ENCODE measurements at places on chromosomes 3 and 15.

DNA sequence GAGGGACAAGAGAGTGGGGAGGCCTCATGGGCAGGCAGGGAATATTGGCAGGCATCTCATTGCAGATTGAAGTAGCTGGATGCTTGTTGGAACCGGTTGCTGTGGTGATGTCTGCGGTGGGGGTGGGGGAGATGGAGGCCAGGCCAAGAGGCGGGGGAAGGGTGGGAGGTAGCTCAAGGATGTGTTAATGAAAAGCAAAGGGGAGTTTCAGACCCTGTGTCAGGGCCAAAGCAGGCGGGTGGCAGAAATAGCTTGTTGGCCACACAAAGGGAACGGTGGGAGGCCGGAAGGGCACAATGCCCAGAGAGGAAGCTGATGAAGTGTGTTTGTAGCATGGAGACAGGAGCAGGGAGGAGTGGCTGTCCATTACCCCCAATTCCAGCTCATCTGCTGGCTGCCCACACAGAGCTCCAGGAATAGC lies 28.0 kb downstream of the CCDC33 start:
- DNase-seq: no peak

- no peak for DNase-seq
Measured at GRCh38 chr3:27025718-27026117, 343.5 kb downstream of the NEK10 start.

GRCh38 chr3:70951316-70951715 lies 632.2 kb downstream of the FOXP1 start:
- DNase-seq: no peak

GRCh38 chr3:176906046-176906905 lies 291.0 kb downstream of the TBL1XR1 start:
- DNase-seq: peak; percentile 30

DNA sequence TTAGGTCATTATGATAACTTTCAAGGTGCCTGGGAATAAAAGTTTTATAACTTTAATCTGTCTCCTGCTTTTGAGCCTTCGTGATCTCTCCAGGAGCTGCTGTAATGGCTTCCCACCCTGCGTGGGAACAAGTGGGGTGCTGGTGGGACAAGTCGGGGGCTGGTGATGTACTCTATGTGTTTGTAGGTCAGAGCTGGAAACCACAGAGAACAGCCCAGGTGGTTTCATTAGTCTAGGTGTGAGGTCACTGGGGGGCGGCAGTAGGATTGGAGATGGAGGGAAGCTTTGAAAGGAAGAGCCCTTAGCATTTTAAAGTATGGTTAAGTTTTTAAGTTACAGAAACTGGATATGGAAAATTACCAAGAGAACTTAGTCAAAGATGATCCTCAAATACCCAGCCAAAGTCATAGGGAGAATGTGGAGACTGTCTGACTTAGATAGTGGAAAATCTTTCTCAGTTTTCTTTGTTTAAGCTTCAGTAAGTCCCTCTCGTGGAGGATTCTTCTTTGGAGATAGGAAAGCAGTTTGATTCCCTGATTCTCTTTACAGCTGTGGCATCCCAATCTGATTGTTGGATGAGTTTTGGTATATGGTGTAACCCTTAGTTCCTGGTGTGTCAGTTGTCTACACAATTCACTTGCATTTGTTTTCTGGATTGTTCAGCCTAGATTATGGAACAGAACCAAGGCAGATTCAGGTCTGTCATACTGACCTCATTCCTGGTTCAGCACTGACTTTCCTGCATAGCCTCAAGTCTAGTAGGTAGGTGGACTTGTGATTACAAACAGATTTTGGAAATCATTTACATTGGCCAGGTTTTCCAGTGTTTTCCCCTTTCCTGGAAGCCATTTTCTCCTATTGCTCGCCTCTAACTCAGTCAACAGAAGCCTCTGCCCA lies 115.6 kb downstream of the FNDC3B start:
- DNase-seq: no peak

- DNase-seq: no peak
Measured at GRCh38 chr3:56356808-56357207, 111.5 kb downstream of the ERC2 start.

GRCh38 chr3:9079676-9080075 lies 116.4 kb upstream of the RAD18 start:
- no peak for DNase-seq

- DNase-seq: no peak
Measured at GRCh38 chr15:34185666-34186065, 24.2 kb downstream of the KATNBL1 start.

DNA sequence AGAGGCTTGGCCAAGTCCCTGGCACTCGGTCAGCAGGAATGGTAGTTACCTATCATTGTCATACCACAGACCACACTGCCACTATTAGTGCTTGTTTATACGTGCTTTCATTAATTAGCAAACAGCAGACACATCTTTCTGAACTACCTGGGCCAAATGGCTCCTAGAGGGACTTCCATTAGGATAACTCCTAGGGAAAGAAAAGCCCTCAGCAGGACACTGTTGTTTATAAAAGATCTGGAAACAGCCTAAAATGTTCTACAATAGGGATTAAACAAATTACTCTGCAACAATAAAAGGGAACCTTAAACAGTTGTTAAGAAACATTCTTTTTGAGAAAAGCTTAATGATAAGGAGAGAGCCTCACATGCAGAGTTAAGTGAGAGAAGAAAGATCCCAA lies 38.5 kb downstream of the ARHGEF3 start:
- DNase-seq: no peak

GRCh38 chr3:4856136-4856535 lies 123.1 kb upstream of the BHLHE40 start:
- DNase-seq: no peak

- peak; percentile 44 for DNase-seq
Measured at GRCh38 chr3:11591391-11592282, 52.1 kb downstream of the VGLL4 start.

- DNase-seq: peak; percentile 51
Measured at GRCh38 chr3:192467230-192468140, 259.9 kb downstream of the FGF12 start.

DNA sequence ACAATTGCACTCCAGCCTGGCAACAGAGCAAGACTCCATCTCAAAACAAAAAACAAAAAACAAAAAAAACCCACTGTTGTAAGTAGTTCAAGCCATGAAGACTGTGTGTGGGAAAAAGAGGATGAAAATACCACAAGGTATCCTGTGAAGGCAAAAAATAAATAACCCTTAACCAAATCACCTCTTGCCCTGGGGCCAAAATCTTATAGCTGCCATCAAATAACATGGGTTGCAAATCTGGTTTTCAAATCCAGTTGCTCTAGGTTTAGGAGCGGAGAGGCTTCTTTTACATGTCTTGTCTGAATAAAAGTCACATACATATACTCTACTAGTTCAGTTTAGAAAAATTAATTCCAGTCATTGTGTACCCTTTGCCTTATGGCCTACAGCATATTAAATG lies 87.0 kb upstream of the STT3B start:
- DNase-seq: no peak

DNA sequence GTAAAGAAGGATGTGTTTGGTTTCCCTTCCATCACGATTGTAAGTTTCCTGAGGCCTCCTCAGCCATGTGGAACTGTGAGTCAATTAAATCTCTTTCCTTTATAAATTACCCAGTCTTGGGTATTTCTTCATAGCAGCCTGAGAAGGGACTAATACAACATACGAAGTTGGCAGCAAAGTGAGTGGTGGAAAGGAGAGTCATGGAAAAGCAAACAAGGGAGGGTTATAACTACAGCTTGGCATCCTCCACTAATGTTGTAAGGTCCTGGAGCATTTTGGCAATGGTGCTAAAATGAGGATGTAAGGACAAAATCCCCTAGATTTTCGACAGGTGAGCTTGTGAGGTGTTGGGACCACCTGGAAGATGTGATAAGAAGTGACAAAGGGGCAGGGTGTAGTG lies 5.8 kb upstream of the TMEM41A start:
- no peak for DNase-seq

DNA sequence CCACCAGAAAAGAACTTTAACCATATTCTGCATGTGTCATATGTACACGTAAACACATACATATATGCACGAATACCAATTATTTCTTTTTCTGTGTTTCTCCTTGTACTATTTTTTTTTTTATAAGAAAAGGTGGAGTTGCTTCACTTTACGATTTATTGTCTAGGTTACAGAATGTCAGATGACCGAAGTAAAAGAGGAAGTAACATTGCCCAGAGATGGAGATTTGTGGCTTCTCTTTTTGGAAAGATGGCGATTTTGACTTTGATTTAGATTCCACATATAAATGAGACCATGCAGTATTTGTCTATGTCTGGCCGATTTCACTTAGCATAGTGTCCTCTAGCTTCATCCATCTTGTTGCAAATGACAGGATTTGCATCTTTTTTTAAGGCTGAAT lies 293.1 kb downstream of the SV2B start:
- DNase-seq: no peak

DNA sequence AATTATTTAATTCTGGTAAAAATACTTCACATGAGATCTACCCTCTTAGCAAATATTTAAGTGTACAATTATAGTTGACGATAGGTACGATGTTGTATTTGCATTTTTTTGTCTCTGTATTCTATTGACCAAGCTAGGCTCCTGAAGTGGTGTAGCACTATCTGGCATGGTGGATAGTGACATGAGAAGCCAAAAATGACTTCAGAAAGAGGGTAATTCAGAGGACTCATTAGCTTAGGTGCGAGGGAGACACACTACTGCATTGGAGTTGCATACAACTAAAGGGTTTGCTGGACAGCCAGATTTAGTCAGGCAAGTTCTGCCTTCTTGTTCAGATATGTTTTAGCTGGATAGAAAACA lies 50.6 kb downstream of the KBTBD8 start:
- no peak for DNase-seq

- DNase-seq: no peak
Measured at GRCh38 chr3:22951910-22952309, 251.2 kb upstream of the UBE2E2 start.

DNA sequence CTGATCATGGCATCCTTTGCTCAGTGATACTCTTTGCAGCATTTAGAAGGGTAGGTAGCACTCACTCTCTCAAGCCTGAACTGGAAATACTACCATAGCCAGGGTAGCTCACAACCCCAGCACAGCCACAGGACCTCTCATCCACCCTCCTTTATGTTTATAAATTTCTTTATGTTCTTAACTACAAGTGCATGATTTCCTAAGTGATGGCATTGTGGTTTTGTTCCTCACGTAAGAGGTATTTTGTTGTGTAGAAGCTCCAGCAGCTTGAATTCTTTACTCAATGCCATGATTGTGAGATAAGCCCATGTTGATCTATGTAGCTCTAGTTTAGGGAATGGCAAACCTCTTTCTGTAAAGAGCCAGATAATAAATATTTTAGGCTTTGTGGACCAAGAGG lies 7.9 kb upstream of the RTP3 start:
- DNase-seq: no peak
